ENCODE measurements at places on chromosomes 5 and 9.

- peak; percentile 55 for DNase-seq
Measured at GRCh38 chr9:132241840-132242620, 80.2 kb downstream of the NTNG2 start.

- no peak for DNase-seq
Measured at GRCh38 chr9:130448771-130449603, 4.2 kb downstream of the ASS1 start.

DNA sequence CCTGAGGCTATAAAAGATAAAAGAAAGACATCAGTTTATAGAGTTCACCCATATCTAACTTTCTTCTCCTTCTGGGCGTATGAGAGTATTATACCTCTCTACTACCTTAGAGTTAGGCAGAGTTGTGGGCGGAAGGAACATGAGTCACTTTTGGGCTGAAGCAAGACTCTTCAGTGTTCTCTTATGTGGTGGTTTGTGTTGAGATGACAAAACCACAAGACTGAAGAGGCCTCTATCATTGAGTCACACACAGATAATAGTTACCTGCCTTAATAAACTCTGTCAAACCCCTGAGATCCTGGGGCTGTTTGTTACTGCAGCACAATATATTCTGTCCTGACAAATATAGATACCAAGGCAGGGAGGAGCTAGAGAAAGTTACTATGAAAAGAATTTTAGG lies 184.2 kb downstream of the EFNA5 start:
- peak; percentile 34 for DNase-seq

- no peak for DNase-seq
Measured at GRCh38 chr5:3911773-3912172, 316.1 kb downstream of the IRX1 start.

GRCh38 chr5:131304414-131304813 lies 40.6 kb downstream of the CDC42SE2 start:
- no peak for DNase-seq

- DNase-seq: no peak
Measured at GRCh38 chr5:66967102-66967501, 229.5 kb downstream of the CD180 start.

DNA sequence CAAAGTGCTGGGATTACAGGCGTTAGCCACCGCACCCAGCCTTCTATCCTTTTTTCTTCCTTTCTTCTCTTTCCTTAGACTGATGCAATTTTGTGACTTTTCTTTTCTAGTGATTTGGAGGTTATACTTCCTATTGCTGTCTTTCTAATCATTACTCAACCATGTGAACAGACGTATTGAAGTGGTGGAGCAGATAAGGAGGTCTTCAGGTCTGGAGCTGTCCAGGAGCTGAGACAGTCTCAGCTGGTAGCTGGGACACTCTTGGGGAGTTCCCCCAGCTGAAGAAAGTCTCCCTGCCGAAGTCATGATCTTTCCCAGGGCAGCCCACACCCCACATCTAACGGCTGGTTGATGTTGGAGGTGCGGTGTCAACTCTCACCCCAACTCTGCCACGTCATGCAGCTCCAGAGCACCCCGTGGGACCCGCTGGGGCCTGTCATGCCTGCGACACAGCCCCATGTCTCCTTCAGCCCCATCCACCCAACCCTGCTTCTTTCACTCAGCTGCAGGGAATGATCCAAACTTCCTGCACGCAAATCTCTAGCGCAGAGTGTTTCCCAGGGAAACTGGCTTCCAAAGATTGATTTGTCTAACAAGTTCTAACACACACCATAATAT lies 41.1 kb downstream of the NSUN2 start:
- no peak for DNase-seq

- DNase-seq: no peak
Measured at GRCh38 chr5:75168026-75168735, 68.5 kb downstream of the ANKRD31 start.

DNA sequence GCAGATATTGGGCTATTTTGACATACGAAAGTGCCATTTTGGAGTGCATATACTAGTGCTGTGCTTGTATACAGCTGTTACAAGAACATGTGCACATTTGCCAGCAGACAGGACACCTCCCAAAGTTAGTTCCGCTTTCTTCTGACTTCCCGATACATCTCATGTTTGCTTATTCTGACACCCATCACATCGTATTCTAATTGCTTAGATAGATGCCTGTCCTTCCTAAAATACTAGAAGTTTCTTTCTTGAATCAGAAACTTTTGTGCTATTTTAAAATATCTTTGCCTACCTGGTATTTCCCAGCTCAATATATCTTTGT lies 177.8 kb downstream of the TTLL11 start:
- DNase-seq: no peak

DNA sequence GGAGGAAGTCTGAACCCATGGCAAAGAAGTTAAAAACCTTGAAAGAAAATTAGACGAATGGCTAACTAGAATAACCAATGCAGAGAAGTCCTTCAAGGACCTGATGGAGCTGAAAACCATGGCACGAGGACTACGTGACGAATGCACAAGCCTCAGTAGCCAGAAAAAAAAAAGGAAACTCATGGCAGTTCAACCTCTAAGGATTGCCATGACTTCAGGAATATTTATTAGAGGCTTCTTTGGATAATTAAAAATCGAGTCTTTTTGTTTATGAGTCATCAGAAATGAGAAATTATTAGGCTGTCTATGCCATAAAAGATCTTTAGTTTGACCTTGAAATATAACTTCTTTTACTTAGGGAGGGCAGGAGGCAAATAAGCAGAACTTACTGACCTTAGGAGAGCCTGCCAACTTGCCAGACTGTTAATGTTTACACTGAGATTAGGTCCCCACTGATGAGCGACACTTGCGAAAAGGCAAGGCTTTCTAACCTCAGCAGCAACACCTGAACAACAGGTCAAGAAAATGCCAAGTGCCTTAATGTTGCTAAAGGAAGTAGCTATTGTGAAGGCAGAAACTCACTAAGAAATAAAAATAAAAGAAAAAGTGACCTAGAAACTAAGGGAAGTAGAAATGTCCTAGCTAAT lies 55.2 kb upstream of the TUSC1 start:
- DNase-seq: no peak

GRCh38 chr9:72440378-72440777 lies 75.4 kb upstream of the ZFAND5 start:
- no peak for DNase-seq

DNA sequence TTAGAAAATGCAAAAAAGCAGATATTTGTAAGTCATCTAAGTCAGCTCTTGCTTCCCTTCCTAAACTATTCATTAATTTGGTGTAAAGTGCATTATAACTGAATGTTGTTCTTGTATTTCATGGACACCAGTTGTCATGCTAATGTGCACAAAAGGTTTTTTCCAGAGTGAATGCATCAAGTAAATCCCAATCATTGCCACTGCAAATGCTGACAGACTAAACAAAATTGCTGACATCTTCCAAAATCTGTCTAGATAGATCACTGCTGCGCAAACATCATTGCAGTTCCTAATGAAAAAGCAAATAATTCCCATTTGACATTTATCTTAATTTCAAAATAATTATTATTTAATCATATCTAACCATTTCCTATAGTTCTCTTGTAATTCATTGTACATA lies 161.7 kb downstream of the PDE4D start:
- no peak for DNase-seq

- no peak for DNase-seq
Measured at GRCh38 chr5:162886717-162887116, 550.7 kb upstream of the CCNG1 start.

GRCh38 chr5:21199087-21199486 lies 1211.1 kb upstream of the CDH18 start:
- DNase-seq: no peak

- DNase-seq: no peak
Measured at GRCh38 chr9:122190597-122191381, 31.1 kb downstream of the MORN5 start.

- no peak for DNase-seq
Measured at GRCh38 chr5:72151169-72151568, 43.9 kb downstream of the MAP1B start.

DNA sequence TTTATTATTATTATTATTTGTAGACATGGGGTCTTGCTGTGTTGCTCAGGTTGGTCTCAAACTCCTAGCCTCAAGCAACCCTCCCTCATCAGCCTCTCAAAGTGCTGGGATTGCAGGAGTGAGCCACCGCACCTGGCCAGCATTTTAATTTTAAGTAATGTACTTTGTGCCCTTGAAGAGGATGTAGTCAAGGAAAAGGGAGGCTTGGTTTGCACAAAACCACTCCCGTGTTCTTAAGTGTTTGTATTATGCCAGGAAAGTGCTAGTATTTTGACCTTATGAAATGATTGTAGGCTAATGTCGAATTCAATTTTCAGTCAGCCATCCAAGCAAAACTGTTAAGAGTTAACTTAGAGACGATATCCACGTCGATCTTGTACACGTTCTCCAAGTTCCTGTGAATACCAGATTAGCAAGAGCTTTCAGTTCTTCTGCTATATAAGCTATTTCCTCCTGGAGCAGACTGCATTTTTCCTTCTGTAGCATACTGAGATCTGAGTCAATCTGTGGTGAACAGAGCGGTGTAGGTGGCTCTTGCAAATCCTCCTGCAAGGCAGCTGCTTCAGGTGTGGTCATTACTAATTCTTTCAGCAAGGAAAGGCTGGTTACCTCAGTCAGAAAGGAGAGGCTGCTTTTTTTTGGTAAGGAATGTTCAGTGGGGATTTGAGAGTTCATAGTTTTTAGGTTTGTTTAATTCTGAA lies 23.7 kb downstream of the CCDC171 start:
- no peak for DNase-seq

DNA sequence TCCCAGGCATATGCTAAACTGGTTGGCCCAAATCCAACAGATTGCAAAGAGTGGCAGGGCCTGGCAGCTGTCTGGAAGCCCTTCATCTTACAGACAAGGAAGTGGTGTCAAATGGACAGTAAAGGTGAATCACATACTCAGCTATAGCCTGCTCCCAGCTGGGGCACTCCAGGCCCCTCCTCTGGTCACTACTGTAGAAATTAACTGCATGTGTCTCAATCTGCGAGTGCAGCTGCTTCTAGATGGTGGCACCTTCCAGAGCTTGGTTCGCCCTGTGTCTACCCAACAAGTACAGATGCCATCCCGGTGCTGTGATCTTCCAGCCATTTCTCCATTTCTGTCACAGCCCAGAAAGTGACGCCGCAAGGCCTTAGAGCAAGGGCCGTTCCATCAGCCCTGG lies 50.2 kb downstream of the OTULIN start:
- no peak for DNase-seq

DNA sequence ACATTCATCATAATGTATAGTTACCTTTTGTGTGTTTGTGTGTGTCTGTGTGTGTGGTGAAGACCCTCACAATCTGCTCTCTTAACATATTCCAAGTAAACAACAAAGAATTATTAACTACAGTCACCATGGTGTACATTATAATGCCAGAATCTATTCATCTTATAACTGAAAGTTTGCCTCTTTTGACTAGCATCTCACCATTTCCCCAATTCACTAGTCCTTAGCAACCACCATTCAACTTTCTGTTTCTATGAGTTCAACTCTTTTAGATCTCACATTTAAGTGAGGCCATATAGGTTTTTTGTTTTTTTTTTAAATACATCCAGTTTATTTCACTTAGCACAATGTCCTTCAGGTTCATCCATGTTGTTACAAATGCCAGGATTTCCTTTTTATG lies 83.6 kb downstream of the SMC2 start:
- no peak for DNase-seq

- no peak for DNase-seq
Measured at GRCh38 chr5:95531491-95531890, 23.3 kb downstream of the SKIC3 start.

DNA sequence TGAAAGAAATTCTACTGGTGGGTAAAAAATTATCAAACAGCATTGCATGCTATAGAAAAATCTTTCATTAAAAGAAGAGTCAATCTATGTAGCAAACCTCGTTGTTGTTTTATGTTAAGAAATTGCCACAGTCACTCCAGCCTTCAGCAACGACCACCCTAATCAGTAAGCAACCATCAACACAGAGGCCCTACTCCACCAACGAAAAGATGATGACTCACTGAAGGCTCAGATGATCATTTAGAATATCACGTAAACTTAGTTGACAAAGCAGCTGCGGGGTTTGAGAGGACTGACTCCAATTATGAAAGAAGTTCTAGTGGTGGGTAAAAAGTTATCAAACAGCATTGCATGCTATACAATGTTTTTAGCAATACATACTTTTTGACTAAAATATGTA lies 242.6 kb downstream of the DRD1 start:
- no peak for DNase-seq

GRCh38 chr9:82116556-82116955 lies 128.0 kb downstream of the SPATA31D1 start:
- no peak for DNase-seq

GRCh38 chr9:124725068-124725452 lies 46.1 kb downstream of the NR6A1 start:
- DNase-seq: no peak

- DNase-seq: no peak
Measured at GRCh38 chr5:81420039-81420667, 26.2 kb upstream of the ACOT12 start.

DNA sequence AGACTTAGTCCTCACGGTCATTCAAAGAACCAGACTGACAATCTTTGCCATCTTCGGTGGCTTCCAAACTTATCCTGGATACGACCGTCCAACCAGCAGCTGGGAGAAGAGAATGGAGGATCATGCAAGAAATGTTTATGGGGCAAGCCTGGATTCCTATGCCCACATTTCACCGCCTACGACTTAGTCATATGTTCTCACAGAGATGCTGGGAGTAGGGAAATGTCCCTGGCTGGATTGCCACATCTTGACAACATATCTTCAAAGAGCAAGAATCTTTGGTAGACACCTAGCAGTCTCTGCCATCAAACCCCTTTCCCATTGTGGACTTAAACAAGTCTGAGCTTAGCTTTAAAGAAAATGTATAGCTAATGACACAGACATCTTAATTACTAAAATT lies 5.0 kb downstream of the MED7 start:
- DNase-seq: no peak

DNA sequence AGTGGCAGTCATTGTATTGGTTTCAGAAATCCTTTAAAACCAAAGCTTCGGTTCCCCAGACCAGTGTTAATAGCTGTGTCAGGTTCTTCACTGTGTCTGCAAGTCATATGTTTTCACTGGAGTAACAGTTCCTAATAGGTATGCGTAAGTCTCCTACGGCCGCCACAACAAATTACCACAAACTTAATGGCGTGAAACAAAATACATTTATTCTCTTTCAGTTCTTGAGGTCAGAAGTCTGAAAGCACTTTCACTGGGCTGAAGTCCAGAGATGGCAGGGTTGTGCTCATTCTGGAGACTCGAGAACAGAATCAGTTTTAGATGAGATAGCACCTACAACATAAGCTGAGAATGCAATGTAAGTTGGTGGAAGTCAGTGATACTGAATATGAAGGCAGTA lies 556.2 kb downstream of the TLE4 start:
- no peak for DNase-seq

- DNase-seq: no peak
Measured at GRCh38 chr5:168976311-168976970, 324.5 kb downstream of the SLIT3 start.

DNA sequence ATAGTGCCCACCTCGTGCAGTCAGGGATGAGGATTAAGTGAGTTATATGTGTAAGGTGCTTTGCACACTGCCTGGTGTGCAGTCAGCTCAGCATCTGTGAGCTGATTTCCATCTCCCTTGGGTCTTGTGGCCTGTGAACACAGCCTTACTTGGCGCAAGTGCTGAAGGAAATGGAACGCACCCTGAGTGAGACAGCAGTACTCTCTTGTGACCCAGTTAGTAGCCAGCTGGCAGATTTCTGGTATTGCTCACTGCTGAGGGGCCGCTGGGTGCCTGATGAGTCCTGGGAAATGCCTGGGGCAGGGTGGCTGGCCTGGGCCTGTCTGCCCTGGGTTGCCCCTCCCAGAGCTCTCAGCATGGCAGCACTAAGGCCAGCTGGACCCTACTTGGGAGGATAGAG lies 90.9 kb upstream of the BOD1 start:
- DNase-seq: no peak

Measured in stimulated activated CD8-positive, alpha-beta memory T cell treated with anti-CD3 and anti-CD28 coated beads, Interleukin-7, amount 100 ng/mL, for 4 hours (primary cell).